Type B pancreatic cell (in vitro differentiated cells): ENCODE measurements at places on chromosomes 13 and 19. TPM values are rescaled to one million over a fixed set of nuclear protein-coding genes. Genes with fewer than 3 reads are reported as not detected.

DNA sequence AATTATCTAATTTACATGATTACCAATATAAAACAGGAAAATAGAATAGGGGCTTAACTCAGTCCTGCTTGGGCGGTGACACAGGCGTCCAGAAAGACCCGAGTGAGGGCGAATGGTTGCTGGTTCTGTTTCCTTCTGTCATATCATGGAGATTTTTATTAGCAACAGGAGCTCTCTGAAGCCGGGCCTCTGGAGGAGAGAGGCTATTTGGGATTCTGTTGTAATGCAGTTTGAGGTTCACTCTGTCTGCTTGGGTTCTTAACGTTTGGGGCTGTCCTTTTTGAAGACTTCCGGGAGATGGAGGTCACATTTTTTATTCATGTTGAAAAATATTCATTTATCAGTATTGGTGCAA is 115.7 kb upstream of the ZNF536 start:
- no peak for DNase-seq

GRCh38 chr13:26344980-26345379 is 91.1 kb downstream of the CDK8 start:
- DNase-seq, result no peak

GRCh38 chr13:81142306-81142999 is 801.5 kb upstream of the SPRY2 start:
- no peak for DNase-seq

GRCh38 chr13:20519875-20520274 is 5.8 kb downstream of the CRYL1 start:
- DNase-seq, result no peak

TTC9B gene
- 0.39 and 0.48 TPM in 2 replicates for total RNA-seq

LILRB1 gene
- not detected in 2 replicates for total RNA-seq
